ENCODE measurements at places on chromosomes 4 and X.

DNA sequence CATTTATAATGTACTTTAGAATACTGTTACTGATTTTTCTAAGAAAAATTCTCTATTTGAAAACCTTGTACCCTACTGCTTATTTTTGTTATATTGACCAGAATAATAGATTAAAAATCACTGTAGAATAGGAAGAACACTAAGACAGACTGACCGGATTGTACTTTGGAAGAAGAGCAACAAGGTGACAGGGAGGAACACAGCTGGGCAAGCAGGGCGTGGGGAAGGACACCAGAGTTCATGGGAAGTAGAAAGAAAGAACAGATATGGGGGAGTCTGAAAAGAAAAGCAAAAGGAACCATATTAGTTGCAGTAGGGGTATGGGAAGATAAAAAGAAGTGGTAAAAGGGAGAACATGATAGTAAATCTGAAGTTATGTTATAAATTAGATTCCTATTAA lies 38.6 kb downstream of the TXK start:
- no peak for DNase-seq

DNA sequence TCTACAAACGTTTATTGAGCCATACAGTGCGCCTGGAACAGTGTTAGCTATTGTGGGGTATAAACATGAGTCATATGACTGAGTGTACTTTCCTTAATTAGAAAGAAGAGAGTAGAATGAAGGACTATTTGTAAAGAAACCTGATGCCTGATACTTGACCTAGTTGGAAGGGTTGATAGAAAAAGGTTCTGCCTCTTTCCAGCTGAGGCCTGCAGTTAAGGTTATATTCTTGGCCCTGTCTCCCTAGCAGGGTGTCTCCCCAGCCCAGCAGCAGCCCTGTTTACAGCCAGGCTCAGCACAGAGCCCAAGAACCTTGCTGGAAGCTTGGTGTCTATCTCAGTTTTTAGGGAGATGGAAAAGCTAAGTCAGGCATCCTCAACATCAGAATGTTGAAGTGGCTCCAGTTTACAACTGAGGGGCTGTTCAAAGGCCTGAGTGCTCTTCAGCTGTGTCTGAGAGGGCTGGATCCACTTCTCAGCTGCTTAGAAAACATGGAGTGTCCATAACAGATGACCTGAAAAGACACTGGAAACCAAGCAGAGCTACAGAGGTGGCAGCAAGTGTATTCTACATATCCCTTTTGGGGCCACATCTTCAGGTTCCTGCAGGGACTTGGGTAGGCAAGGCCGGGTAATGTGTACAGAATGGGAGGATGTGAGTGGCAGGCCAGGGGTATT lies 21.6 kb downstream of the NYX start:
- no peak for DNase-seq

DNA sequence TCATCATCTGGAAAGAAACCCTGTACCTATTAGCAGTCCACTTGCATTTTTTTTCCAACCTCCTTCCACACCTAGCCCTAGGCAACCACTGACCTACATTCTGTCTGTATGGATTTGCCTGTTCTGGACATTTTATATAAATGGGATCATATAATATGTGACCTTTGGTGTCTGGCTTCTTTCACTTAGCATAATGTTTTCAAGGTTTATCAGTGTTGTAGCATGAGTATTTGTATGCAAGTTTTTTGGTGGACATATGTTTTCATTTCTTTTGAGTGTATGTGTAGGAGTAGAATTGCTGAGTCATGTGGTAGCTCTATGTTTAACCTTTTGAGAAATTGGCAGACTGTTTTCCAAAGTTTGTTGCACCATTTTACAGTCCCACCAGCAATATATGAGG lies 198.6 kb downstream of the CEP135 start:
- no peak for DNase-seq

GRCh38 chrX:117839544-117839943 lies 277.1 kb downstream of the KLHL13 start:
- no peak for DNase-seq

DNA sequence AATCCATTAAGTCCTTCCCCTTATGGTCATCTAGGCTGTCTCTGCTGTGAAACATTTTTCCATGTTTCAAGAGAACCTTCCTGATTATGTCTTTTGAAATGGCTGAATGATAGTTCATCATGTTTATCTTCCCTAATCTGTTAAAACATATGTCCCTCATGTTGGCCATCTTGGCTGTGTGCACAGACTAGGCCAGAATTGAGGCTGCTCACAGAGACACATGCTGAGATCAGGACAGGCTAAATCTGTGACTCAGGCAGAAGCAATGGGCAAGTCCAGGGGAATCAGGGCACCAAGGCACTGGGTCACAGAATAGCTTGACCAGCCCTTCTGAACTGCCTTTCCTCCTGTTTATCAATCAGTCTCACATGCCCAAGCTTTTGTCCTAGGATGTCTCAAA lies 78.3 kb downstream of the FHDC1 start:
- DNase-seq = no peak

DNA sequence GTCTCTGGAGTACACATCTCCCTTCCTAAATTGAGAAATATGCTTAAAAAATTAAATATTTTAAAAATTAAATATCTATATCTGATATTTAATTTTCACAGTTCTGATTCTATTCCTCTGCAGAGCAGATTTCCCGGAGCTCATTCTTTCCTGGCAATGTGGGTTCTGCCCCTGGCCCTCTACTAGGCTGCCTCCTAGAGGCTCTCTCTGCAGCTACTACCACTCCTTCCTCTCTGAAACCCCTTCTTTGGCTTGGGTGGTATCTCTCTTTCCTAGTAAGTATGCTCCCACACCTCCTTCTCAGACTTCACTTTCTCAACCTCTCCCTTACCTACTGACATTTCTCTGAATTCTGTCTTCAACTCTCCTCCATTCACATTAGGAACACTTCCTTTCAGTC lies 45.3 kb downstream of the RPGR start:
- no peak for DNase-seq

GRCh38 chr4:83932750-83933391 lies 397.0 kb downstream of the GPAT3 start:
- DNase-seq = no peak

DNA sequence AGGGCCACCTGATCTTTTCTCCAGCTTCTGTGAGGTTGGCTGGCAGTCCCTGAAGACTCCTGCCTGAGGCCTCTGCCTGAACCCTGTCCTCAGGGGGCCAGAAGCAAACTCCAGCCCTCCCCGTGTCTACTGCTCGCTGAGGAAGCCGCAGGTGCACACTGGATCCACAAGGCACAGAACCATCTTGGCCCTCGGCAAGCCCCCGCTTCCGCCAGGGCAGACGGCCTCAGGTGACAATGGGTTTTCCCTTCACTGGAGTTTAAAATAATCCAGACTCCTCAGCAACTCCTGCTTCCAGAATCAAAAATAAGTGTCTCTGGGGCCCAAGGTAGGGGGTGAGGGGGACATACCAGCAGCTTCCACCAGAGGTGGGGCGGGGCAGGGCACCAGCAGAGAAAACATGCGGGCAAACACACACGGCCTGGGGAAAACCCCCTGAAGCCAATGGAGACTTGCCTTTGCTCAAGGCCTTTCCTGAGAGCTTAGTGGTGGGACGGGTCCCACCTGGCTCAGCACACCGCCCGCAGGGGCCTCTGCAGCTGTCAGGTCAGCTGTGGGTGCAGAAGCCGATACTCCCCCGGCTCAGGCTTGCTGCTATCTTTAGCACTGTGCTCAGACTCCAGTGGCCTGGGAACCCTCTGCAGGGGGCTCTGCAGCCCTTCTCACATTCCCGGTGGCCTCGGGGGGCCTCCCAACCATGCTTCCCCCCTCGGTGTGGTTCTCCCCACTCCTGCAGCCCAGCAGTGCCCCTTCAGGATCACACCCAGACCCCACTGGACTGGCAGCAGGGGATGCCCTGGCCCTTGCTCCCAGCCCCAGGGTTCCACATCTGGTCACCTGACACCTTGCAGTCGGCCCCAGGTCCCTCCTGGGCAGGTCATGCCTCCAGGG lies 1.9 kb downstream of the MYL5 start:
- DNase-seq = no peak

- DNase-seq = no peak
These were observed 5.6 kb downstream of the SEPTIN11 start for GRCh38 chr4:76955182-76955581.

DNA sequence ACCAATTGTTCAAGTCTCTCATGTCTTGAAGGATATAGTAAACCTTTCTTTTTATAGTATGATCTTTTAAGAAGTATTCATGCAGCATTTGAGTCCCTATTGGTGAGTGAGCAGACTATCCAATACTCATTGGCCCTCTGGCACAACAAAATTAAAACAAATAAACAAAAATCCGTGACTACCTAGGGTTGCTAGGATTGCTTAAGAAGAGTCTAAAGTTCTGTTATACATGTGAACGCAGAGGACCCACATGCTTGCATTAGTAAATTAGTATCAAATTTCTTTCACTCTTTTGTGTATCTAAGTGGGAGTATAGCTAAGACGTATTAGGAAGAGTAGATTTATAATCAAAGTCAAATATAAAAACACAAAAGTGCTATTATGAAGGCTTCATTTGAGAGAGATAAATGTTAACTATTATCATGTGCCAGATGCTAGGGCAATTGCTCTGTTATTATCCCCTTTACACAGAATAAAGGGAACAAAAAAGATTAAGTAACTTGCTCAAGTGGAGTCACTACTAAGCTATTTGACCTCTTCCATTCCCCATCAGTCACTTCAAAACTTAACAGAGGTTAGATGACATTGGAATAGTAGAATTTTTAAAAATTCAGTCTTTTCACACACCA lies 29.2 kb upstream of the LARP1B start:
- DNase-seq = no peak

DNA sequence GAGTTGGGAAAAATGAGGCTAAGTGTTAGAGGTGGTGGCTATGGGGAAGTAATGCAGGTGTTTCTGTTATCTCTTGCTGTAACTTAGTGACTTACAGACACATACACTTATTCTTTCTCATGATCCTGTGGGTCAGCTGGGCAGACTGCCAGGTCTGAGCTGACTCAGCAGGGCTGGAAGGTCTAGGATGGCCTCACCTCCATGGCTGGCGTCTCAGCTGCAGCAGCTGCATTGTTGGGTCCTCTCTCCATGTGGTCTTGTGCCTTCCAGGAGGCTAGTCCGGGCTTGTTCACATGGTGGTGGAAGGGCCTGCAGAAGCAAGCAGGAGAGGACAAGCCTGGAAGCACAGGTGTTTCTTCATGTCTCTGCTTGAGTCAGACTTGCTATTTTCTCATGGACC lies 172.7 kb downstream of the NHS start:
- no peak for DNase-seq

- DNase-seq = no peak
These were observed 5.7 kb downstream of the ARHGAP10 start for GRCh38 chr4:147737623-147738022.

- DNase-seq = no peak
These were observed 159.6 kb downstream of the PDGFC start for GRCh38 chr4:156811963-156812362.

DNA sequence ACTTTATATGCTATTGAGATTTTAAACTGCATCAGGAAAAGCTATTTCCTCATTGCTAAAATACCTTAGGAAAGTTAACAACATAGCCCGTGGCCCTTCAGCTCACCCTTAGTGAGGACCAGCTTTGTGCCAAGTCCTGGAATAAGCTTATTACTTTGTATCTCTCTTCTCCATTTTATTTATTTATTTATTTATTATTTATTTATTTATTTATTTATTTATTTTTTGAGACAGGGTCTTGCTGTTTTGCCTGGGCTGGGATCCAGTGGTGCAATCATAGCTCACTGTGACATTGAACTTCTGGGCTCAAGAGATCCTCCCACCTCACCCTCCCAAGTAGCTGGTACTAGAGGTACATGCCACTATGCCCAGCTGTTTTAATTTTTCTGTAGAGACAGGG lies 6.3 kb downstream of the RHOXF1 start:
- no peak for DNase-seq

- DNase-seq = no peak
These were observed at the start of gene GASK1B for GRCh38 chr4:158172261-158173258. GASK1B (minus strand) TSS chr4:158173025; CDS start chr4:158171375, 1,650 bp downstream.

GRCh38 chr4:29726938-29727337 lies 993.2 kb upstream of the PCDH7 start:
- DNase-seq = no peak

GRCh38 chr4:116913451-116913850 lies 171.9 kb downstream of the TRAM1L1 start:
- no peak for DNase-seq

DNA sequence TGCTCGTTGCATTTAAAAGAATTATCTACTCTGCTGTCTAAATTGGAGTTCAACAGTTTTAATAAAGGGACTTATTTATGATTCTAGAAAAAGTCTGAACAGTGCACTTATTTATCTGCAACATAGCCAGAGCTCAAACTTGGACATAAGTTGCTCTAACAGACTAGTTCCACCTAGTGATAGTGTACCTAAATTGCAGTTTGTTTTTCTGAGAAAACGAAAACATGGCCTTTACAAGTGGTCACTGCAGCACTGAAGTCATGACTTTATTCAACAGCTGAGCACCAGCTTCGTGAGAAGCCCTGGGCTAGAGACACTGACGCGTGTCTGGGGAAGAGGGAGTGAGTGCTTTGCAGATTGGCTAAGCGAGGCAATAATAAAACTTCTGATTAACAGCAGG lies 77.3 kb upstream of the IGSF1 start:
- DNase-seq = no peak

Data from activated T-helper 1 cell treated with anti-CD3 and anti-CD28 coated beads, Interleukin-2, amount 50 U/mL, for 16 hours (primary cell).